ENCODE measurements at places on chromosomes 5 and 9. TPM values are rescaled to one million over a fixed set of nuclear protein-coding genes. Genes with fewer than 3 reads are reported as not detected.

HMHB1 gene
- not detected for total RNA-seq

SPATA31D4 gene
- not detected for total RNA-seq

BTNL9 gene
- 0.21 TPM for total RNA-seq

HAPLN1 gene
- total RNA-seq: under 0.01 TPM

IL3 gene
- total RNA-seq: not detected

ACOT12 gene
- 0.31 TPM for total RNA-seq

GPR151 gene
- not detected for total RNA-seq

Measured in mononuclear cell (primary cell).